ENCODE measurements at places on chromosomes 3 and 15.

GRCh38 chr3:89955156-89955555, 847.7 kb downstream of the EPHA3 start:
- no peak for DNase-seq

DNA sequence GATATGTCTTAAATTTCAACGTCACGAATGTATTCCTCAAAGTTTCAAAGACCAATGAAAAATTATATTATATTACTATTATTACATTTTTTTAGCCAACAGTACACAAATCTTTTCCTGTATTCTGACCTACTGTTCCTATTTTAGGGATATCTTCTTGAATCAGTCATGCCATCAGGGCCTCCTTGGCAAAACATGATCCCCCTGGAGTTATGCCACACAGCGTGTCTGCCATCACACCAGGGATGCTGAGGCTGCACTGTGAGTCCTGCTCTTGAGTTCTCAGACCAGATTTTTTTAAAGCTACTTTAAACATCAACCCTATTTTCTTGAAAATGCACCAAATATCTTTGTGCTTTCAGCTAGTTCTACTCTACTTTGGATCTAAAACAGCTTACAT, 425.9 kb upstream of the ZNF385D start:
- DNase-seq, result no peak

GRCh38 chr15:86016750-86017149, 62.9 kb upstream of the AGBL1 start:
- no peak for DNase-seq

GRCh38 chr3:167837466-167837865, 101.9 kb downstream of the SERPINI1 start:
- DNase-seq, result no peak

- DNase-seq, result no peak
Measured at GRCh38 chr3:126119976-126120375, 36.1 kb upstream of the SLC41A3 start.
